Activated gamma-delta T cell treated with anti-CD3 and anti-CD28 coated beads, Interleukin-2, amount 50 U/mL, for 16 hours (primary cell): ENCODE measurements at places on chromosomes 7 and 10.

- no peak for DNase-seq
These were observed 3.1 kb downstream of the PCOLCE start for GRCh38 chr7:100604976-100605911.

GRCh38 chr10:76558996-76559891 is 1078.4 kb downstream of the KCNMA1 start:
- no peak for DNase-seq

DNA sequence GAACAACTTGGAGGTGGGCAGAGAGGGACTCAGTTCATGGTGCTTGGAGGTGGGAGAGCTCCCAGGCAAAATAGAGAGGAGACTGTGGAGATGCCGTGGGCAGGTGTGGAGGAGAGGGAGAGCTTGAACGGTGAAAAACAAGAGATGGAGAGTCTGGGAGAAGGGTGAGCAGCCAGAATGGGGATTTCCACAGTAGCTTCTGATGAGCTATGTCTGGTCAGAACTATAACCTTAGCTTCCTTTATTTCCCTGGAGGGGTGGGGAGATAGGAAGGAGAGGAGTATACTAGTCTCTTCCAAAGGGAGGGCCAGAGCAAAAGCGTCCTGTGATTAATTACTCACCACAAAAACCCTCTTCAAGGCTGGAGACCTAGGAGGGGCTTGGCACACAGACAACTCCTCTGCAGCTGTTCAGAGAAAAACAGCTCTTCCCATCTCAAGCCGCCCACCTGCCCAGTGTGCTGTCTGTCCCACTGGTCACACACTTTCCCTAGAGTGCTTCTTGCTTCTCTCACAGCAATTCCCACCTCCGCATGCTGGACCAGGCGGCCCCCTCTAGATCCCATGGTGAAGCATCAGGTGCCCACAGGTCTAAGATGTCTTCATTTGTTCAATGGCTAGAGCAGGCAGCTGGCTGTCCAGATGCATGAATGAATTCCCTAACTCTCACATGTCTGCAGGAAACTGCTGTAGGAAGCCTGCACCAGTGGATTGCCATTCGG is 41.9 kb downstream of the TAS2R41 start:
- DNase-seq, result no peak

GRCh38 chr10:103648636-103649532 is 155.4 kb downstream of the NEURL1 start:
- no peak for DNase-seq

GRCh38 chr7:73719806-73720169 is 319 bp upstream of the STX1A start:
- DNase-seq, result no peak

DNA sequence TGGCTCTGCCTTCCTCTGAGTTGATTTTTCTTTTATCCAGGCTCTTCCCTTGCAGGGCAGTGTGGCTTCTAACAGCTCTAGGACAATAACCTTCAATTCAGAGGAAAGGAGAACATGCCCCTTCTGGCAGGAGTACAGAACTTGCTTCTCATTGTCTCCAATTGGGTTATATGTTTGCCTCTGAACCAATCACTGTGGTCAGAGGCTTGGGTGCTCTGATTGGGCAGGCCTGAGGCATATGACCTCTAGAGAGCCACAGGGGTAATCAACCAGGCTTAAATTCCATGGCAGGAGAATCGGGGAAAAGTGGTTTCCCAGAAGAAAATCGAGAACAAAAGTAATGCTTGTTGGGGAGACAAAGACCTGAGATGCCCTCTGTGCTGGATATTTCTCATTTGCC is 240.0 kb downstream of the REEP3 start:
- no peak for DNase-seq
